ENCODE measurements at places on chromosomes 12 and 14. TPM values are rescaled to one million over a fixed set of nuclear protein-coding genes. Genes with fewer than 3 reads are reported as not detected.
A peak's percentile ranks its signal among the peaks of the same experiment; 100 is the strongest.

DNA sequence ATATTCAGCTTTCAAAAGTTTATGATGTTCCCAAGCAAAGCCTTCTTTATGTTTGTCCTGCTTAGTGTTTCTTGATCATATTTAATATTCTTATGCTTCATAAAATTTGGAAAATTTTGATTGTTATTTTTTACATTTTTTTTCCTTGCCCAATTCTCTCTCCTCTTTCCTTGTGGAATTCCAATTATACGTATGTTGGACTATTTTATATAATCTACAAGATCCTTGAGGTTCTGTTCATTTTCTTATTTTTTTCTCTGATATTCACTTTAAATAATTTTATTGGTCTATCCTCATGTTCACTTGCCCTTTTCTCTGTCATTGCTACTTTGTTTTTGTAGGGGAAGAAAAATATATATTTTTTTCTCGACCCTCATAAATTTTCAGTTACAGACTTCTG lies 167.7 kb downstream of the DYRK2 start:
- DNase-seq: peak; percentile 35

DNA sequence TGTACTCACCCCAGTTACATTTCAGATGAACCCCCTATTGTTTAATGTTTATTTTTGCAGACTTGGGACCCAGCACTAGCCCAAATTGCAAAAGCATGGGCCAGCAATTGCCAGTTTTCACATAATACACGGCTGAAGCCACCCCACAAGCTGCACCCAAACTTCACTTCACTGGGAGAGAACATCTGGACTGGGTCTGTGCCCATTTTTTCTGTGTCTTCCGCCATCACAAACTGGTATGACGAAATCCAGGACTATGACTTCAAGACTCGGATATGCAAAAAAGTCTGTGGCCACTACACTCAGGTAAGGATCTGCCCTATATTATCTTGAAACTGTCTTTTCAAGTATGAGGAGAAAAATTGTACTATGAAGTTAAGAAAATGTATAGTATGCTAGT lies 1.2 kb downstream of the GLIPR1 start:
- DNase-seq: no peak

GRCh38 chr14:75025876-75026275 lies 23.2 kb downstream of the EIF2B2 start:
- no peak for DNase-seq

- DNase-seq: no peak
Observed at GRCh38 chr12:30696103-30696408, 387 bp upstream of the IPO8 start.

DNA sequence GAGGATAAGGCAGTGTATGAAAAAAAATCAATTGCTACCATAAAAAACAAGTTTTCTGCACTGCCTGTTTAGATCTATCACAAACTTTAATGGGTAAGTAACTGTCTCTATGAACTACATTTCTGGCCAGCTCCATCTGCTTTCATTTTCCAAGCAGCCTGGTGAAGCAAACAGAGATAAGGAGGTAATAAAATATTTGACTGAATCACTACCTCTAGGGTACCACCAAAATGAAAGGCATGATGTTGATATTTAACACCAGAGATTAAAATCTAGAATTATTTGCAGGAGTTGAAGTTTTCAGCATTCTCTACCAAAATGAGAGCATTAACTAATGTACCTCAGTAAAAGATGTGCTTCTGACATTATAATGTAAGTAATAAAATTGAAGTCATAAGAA lies 863.5 kb upstream of the MGAT4C start:
- DNase-seq: no peak

GRCh38 chr12:3752096-3752709 lies 706 bp downstream of the CRACR2A start:
- no peak for DNase-seq

GRCh38 chr12:72072592-72073212 lies 134.1 kb downstream of the TPH2 start:
- no peak for DNase-seq

DNA sequence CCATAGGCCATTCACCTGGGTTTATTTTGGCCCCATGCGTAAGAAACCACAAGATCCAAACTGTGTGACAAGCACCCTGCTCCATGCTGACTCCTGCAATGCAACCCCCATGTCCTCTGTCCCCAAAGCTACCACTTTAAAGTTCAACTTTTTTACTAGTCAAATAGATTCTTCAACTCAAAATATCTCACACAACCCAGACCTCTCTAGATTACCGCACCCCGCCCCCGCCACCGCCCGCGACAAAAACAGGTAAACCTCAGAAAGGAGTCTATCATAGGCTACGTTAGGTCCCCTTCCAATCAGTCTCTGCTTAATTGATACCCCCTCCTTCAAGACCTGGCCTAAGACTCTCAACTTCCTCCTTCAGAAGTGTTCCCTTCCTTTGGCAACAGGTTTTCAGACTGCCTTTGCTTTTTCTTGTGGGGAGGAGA lies 2.2 kb downstream of the ZFP36L1 start:
- no peak for DNase-seq

GRCh38 chr14:94088516-94088915 lies 7.4 kb downstream of the IFI27L1 start:
- no peak for DNase-seq

GRCh38 chr12:68633614-68634558 lies 23.2 kb downstream of the RAP1B start:
- no peak for DNase-seq

DNA sequence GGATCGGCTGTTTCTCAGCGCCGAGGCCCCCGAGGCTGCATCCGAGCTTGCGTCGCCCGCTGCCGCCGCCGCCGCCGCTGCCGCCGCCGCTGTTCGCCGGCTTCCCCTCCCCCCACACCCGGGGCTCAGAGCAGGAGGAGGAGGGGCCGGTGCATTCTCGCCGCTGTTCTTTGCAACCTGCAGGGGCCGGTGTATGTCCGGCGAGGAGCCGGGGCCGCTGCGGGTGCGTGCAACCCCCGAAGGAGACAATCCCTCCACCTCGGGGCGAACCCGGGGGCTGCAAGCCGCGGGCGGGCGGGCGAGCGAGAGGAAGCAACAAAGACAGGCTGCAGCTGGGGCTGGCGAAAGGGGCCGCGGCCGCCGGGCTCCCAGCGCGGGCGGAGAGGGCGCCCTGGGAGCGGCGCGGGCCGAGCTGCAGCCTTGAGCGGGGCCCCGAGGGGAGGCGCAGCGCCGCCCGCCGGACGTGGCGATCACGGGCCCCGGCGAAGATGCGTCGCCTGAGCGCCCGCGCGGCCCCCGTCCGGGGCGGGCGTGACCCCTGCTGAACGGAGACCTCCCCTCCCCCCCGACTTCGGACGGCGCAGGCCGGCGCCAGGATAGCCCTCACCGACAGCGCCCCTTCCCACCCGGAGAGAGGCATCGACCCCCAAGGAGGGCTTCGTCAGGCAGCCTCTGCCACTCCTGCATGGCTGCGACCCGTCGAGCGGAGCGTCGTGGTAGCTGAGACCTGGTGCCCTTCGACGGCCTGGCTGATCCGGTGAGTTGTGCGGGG lies 702 bp downstream of the FAM222A start:
- peak; percentile 81 for DNase-seq

GRCh38 chr12:10404798-10405197 lies 4.8 kb downstream of the KLRC4 start:
- no peak for DNase-seq

KRT6A gene
- total RNA-seq: not detected

KCNK13 gene
- total RNA-seq: 0.89 TPM

PLCZ1 gene
- total RNA-seq: not detected

GPD1 gene
- 0.45 TPM for total RNA-seq

KRT79 gene
- total RNA-seq: 0.21 TPM

KITLG gene
- 10.7 TPM for total RNA-seq

LRP1-AS gene
- not detected for total RNA-seq
